CD8-positive, alpha-beta T cell (primary cell): ENCODE measurements at places on chromosomes 6 and 20.

- no peak for DNase-seq
Observed at GRCh38 chr20:49893242-49894072, 21.9 kb downstream of the SPATA2 start.

GRCh38 chr6:39189131-39189530 is 40.1 kb downstream of the KCNK5 start:
- no peak for DNase-seq

- no peak for DNase-seq
Observed at GRCh38 chr6:167580619-167580911, 246.1 kb upstream of the AFDN start.

GRCh38 chr6:161547617-161548016 is 273.8 kb upstream of the AGPAT4 start:
- DNase-seq = no peak

DNA sequence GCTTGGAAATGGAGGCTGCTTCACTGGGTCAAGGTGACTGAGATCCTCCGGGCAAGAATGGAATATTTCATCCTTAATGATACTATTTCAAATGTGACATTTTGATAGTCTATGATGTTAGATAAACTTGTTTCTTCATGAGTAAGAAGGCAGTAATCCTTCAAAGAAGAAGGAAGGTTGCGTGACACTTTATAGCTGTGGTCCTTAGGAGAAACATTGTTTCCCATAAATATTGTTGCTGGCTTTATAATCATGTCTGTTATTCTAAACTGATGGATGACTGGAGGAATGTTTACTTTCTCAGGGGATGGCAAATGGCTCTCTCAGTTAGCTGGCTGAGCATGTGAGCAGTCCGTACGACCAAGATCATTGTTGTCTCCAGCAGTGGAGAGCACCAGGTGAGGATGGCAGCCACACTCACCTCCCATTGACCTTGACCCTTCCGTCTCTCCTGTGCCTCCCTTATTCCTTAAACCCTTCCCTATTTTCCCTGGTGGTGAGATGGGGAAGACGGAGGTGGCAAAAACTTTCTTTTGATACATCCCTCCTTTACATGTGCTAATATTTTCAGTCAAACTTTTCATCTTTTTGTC is 171.2 kb upstream of the OLIG3 start:
- no peak for DNase-seq

DNA sequence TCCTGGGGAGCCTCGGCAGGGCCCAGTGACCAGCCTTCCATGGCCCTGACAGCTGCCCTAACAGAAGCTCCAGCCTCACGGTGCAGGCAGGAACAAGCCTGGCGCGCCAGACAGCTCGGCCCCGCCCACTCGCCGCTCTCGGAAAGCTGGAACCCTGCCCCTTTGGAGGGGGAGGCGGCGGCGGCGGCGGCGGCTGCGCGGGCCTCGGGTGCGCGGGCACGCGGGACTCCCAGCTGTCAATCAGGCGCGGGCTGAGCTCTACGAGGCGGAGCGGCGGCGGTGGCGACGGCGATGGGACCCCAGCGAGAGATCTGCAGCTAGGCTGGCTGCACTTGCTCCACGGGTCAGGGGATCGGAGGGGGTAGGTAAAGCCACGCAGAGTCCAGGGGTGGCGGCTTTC is at the start of gene NRSN1:
Gene NRSN1, plus strand, starts transcription at position 236 of the 400 bp plus-strand sequence. CDS start 8,113 bp downstream, outside the sequence.
- no peak for DNase-seq

- no peak for DNase-seq
Observed at GRCh38 chr20:34948030-34948429, 7.6 kb downstream of the GSS start.

DNA sequence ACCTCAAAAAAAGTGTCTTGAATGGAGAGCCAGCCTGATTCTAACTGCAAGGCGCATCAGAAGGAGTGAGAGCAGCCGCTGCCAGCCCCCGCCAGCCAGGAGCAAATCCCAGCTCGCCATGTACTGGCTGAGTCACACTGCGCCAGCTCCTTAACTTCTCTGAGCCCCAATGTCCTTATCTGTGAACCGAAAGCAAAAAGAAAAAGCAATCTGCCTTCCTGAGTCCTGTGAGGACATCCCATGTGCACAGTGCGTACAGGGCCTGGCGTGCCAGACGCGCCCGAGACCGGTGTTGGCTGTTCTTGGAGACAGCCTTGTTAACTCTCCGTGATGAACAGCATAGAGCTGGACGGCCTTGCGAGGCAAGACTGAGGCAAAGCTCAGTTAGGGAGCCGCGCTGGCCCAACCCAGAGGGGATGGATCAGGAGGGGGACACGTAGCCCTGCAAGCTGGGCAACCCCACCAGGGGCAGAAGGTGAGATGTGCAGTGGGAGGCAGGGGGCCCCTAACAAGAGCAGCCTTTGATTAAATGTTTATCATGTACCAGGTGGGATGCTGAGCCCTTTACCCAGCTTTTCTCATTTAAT is 122.7 kb downstream of the AGPAT4 start:
- DNase-seq = no peak

- no peak for DNase-seq
Observed at GRCh38 chr6:71588490-71588889, 297.9 kb upstream of the RIMS1 start.
